ENCODE measurements at places on chromosomes 1 and 21. TPM values are rescaled to one million over a fixed set of nuclear protein-coding genes. Genes with fewer than 3 reads are reported as not detected.

OR2L13 gene
- not detected for total RNA-seq

OR2T5 gene
- not detected for total RNA-seq

SLAMF6 gene
- total RNA-seq, result not detected

STUM gene
- 7.6 TPM for total RNA-seq

TNNT2 gene
- total RNA-seq, result 4,623 TPM

GRCh38 chr1:200042119-200042551 lies 14.6 kb downstream of the NR5A2 start:
- H3K36me3 ChIP-seq, result no peaks in the 10 kb centered on the region
- H3K27ac ChIP-seq, result no peak overlapping the region
- peaks cover 9% of the 10 kb centered on the region for H3K4me1 ChIP-seq
- peak overlapping the region; percentile 13 for H3K4me3 ChIP-seq
- H3K27me3 ChIP-seq, result peaks cover 96% of the 10 kb centered on the region

GRCh38 chr1:28359592-28360239 lies 9.8 kb upstream of the PHACTR4 start:
- H3K4me1 ChIP-seq, result peaks cover 6% of the 10 kb centered on the region
- no peaks in the 10 kb centered on the region for H3K27me3 ChIP-seq
- DNase-seq, result peak; percentile 77

DNA sequence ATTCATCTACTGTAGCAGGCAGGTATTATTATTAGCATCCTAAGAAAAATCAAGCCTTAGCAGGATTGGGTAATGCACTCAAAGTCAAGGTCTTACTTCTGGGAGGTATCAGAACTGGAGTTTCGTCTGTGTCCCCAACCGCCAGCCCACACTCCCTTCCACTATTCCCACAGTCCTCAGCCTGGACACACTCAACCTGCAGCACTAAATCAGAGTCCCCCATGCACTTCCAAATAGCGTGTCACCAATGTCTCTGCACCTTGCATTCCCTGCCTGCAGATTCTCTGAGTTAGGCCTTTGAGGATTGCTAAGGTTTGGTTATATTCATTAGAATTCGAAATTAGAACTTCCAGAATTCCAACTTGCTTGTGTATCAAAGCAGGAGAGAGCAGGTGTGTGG lies 3.9 kb downstream of the LYPD8 start:
- no peaks in the 10 kb centered on the region for H3K27me3 ChIP-seq
- no peak overlapping the region for H3K4me3 ChIP-seq
- no peaks in the 10 kb centered on the region for H3K36me3 ChIP-seq
- no peak for DNase-seq
- H3K27ac ChIP-seq, result no peak overlapping the region
- H3K4me1 ChIP-seq, result no peaks in the 10 kb centered on the region

- no peaks in the 10 kb centered on the region for H3K27me3 ChIP-seq
- no peaks in the 10 kb centered on the region for H3K36me3 ChIP-seq
- H3K4me3 ChIP-seq, result no peak overlapping the region
- DNase-seq, result no peak
- no peak overlapping the region for H3K27ac ChIP-seq
These were observed 192.2 kb downstream of the DYRK1A start for GRCh38 chr21:37558676-37559211.

GRCh38 chr1:95263450-95263849 lies 29.4 kb downstream of the RWDD3 start:
- no peak overlapping the region for H3K4me3 ChIP-seq
- no peaks in the 10 kb centered on the region for H3K4me1 ChIP-seq
- H3K27ac ChIP-seq, result no peak overlapping the region
- H3K36me3 ChIP-seq, result no peaks in the 10 kb centered on the region

DNA sequence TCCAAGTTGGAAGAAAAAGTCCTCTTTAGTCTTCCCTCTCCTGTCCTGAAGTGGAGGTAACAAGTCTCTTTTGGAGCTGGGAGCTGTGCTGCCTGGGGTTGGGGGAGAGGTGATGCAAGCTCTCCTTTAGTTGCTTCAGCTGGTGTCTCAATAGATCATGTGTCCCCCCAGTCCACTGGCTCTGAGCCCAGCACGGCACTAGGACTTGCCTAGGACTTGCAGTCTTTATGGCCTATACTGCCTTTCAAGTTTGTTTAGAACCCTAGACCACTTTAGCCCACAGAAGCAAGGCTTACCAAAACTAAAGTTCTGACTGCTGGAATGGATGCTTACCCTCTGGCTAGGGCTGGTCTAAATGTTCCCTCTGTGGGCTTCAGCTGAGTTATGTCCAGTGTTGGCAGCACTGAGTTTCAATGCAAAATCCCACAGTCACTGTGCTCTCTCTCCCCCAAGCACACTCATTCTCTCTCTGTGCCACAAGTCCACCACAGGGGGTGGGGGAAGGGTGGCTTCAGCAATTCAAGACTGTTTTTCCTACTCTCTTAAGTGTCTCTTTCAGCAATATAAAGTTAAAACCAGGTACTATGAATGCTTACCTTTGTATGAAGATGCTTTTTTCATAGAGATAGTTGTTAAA lies 185.0 kb downstream of the DNAH14 start:
- H3K4me1 ChIP-seq, result no peaks in the 10 kb centered on the region
- no peak for DNase-seq
- H3K4me3 ChIP-seq, result no peak overlapping the region
- H3K27ac ChIP-seq, result no peak overlapping the region
- no peaks in the 10 kb centered on the region for H3K27me3 ChIP-seq
- no peaks in the 10 kb centered on the region for H3K36me3 ChIP-seq

DNA sequence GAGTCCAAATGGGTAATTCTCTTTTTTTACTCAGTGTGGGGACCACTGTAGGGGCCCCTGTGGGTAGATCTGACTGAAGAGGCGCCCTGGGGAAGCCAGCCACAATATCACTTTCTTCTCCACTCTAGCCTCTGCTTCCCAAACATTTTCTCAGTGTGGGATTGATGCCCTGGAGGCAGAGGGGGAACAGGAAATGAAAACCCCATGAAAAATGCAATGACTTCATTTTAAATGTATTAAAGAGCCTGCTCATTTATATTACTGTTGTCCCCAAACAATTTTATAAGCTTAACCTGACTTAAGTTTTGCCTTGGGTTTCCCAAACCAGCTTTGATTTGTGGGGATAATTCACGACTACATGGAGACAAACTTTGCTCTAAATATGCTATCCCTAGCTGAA lies 181.9 kb downstream of the C1orf94 start:
- no peaks in the 10 kb centered on the region for H3K36me3 ChIP-seq
- no peaks in the 10 kb centered on the region for H3K27me3 ChIP-seq
- DNase-seq, result no peak
- no peaks in the 10 kb centered on the region for H3K4me1 ChIP-seq

GRCh38 chr1:183339556-183340167 lies 78.5 kb downstream of the NMNAT2 start:
- no peak for DNase-seq
- no peak overlapping the region for H3K4me3 ChIP-seq
- no peaks in the 10 kb centered on the region for H3K36me3 ChIP-seq

DNA sequence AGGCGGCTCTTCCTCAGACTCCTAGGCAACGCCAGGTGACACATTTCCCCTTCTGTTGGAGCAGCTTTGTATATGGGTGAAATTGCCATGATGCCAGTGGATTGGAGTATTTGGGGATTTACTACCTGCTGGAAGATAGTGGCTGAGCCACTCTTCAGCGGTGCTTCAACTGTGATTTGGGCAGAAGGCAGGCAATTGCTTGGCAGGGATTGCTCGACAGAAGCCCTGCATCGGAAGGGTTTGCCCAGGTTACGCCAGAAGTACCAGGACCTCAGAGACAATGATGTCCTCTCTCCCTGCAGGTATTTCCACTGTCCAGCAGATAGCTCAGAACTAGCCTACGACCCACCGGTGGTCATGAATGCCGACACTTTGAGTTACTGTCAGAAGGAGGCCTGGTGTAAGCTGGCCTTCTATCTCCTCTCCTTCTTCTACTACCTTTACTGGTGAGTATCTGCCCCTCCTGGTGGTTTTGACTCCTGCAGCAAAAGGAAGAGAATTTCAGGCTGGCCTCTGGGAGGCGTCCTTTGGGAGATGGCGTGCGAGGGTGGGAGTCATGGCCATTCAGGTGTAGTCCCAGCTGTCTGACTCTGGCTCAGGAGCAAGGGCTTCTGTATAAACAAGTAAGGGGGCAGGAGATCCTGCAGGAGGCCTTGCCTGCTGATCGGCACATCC lies 118.3 kb downstream of the CNIH3 start:
- no peaks in the 10 kb centered on the region for H3K27me3 ChIP-seq
- peaks cover 15% of the 10 kb centered on the region for H3K4me1 ChIP-seq
- no peak overlapping the region for H3K27ac ChIP-seq
- no peak for DNase-seq
- no peak overlapping the region for H3K4me3 ChIP-seq

DNA sequence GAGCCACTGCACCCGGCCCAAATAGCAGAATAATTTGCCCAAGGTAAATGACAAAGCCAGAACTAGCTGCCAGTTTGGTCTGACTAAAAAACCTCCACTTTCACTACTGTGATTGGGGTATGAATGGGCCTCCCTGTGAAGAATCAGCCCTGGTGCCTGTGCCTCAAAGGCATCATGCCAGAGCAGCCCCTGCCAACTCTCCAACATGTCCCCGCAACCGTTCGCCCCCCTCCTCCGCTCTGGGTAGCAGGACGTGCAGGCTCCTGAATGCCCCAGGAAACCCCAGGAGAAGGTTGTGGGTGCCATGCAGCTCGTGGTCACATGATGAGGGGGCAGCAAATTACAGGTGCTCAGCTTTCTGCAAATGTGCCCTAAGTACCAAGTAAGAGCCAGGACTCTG lies 14.6 kb upstream of the CNTN2 start:
- H3K27ac ChIP-seq, result no peak overlapping the region
- H3K4me3 ChIP-seq, result no peak overlapping the region
- H3K4me1 ChIP-seq, result no peaks in the 10 kb centered on the region
- DNase-seq, result no peak
- no peaks in the 10 kb centered on the region for H3K27me3 ChIP-seq

GRCh38 chr1:159121526-159121925 lies 45.0 kb upstream of the AIM2 start:
- H3K27ac ChIP-seq, result no peak overlapping the region
- no peaks in the 10 kb centered on the region for H3K27me3 ChIP-seq
- H3K4me1 ChIP-seq, result no peaks in the 10 kb centered on the region
- no peaks in the 10 kb centered on the region for H3K36me3 ChIP-seq

DNA sequence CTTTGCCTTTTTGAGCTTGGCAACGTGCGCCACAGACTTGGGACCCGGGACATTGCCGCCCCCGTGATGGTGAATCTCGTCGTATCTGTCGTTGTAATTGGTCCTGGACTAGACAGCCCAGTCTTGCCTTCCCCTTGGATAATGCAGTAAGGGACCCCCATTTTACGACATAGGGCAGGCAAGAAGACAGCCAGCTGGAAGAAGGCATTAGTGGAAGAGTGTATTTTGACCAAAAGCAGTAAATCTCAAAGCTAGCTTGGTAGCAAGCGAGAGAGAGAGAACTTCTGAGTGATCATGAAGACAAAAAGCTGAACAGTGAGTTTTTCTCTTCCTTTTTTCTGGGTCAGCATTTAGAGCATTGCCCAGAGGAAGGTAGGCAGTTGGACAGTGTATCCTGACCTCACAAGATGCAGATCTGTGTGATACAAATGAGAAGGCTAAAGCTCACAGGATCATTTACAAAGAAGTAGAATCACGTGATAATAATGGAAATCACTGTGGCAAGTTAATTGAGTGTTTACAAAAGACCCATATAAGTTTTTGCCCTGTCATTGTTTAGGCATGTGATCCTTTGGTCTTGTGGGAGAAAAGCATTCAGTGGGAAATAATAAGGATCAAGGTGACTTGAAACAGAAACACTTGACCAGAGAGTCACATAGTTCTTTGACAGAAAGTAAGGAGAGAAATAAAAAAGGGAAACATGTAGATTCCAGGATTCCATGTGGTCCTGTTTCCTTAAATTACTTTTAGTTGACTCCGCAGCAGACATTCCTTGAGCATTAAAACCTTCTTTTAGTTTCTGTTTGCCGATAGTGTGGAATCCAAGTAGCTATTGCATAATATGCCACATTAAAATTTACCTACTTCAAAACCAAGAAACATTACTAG lies 66.3 kb downstream of the CNST start:
- H3K4me3 ChIP-seq, result no peak overlapping the region
- peak; percentile 38 for DNase-seq
- no peaks in the 10 kb centered on the region for H3K4me1 ChIP-seq
- H3K36me3 ChIP-seq, result peaks cover 4% of the 10 kb centered on the region

- H3K4me3 ChIP-seq, result no peak overlapping the region
- no peaks in the 10 kb centered on the region for H3K4me1 ChIP-seq
- no peak overlapping the region for H3K27ac ChIP-seq
These were observed 284.4 kb upstream of the GJB5 start for GRCh38 chr1:34470401-34470800.

Data from cardiac muscle cell (in vitro differentiated cells and primary cell).